ENCODE measurements at places on chromosomes 13 and 19.

DNA sequence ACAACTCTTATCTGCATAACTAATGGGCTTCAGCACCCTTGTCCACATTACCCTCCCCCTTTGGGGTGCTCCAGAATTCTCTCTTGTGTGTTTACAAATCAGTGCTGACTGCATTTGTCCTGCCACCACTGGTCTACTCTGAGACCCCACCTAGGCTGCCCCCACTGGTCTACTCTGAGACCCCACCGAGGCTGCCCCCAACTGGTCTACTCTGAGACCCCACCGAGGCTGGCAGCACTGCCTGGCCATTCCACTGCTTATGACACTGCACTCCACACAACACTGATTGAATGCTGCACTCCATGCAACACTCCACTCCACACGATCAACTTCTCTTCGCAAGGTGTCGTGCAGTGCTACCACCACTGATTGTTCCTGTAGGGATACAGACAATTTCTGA, 1459.2 kb upstream of the SLC10A2 start:
- DNase-seq, result no peak

GRCh38 chr13:95708811-95709500, 32.0 kb downstream of the DNAJC3 start:
- peak; percentile 30 for DNase-seq

DNA sequence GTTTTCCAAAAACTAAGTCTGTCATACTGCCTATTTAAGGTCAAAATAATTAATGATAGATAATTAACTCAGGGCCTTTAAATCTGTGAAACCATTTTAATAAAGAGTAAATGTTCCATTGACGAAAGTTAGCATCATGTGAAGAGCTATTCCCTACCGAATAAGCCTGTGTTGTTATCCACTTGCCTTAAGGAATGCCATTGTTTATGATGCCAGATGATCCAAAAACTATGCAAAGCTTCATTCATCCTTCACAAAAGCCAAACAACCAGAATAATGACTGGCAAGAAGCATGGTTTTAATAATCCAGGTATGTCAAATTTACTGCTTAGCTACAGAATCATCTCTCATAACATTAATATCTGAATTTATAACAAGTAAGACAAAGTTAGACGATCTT, 6.5 kb upstream of the GPC6 start:
- DNase-seq, result no peak

- DNase-seq, result peak; percentile 80
Observed at GRCh38 chr13:97344265-97345175, 89.4 kb upstream of the RAP2A start.

- DNase-seq, result no peak
Observed at GRCh38 chr19:17556995-17557394, 1.5 kb downstream of the COLGALT1 start.

DNA sequence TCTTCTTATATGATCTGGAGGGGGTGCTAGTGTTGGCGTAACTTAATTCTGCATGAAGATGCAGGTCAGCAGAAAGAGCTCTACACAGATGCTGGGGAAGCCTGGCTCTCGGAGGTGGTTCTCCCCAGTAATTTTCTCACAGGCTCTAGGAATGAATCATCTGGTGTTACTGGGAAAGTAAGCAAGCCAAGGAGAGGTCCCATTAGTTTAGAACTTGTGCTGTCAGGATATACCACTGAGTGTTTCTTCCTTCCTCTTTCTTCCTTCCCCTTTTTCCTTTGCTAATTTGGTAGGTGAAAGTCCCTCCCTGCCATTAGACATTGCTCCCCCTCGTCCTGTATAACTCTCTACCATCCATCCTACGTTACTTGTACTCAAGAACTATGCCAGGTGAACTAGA, 68.3 kb downstream of the ATP8A2 start:
- DNase-seq, result no peak

- no peak for DNase-seq
Observed at GRCh38 chr13:32946558-32946957, 69.7 kb upstream of the KL start.

GRCh38 chr13:67614013-67614412, 383.9 kb upstream of the PCDH9 start:
- DNase-seq, result no peak

GRCh38 chr13:65088906-65089305, 2141.2 kb downstream of the PCDH9 start:
- no peak for DNase-seq

GRCh38 chr19:44904426-44904994, 1.1 kb upstream of the APOE start:
- DNase-seq, result no peak

GRCh38 chr13:113902481-113902880, 38.6 kb upstream of the GAS6 start:
- peak; percentile 36 for DNase-seq

DNA sequence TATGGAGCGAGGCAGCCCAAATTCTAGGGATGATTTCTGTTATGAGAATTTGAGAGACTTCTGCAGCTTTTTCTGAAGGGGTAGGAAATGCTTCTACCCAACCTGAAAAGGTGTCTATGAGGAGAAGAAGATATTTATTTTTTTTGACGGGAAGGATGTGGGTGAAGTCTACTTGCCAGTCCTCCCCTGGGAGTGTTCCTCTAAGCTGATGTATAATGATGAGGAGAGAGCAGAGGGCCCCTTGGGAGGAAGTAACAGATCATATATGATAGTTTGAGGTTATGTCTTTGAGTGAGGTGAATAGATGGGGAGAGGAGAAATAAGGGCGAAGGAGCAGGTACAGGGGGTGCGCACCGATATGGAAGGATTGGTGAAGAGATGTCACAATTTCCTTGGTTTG, 910.6 kb upstream of the SLITRK5 start:
- no peak for DNase-seq

DNA sequence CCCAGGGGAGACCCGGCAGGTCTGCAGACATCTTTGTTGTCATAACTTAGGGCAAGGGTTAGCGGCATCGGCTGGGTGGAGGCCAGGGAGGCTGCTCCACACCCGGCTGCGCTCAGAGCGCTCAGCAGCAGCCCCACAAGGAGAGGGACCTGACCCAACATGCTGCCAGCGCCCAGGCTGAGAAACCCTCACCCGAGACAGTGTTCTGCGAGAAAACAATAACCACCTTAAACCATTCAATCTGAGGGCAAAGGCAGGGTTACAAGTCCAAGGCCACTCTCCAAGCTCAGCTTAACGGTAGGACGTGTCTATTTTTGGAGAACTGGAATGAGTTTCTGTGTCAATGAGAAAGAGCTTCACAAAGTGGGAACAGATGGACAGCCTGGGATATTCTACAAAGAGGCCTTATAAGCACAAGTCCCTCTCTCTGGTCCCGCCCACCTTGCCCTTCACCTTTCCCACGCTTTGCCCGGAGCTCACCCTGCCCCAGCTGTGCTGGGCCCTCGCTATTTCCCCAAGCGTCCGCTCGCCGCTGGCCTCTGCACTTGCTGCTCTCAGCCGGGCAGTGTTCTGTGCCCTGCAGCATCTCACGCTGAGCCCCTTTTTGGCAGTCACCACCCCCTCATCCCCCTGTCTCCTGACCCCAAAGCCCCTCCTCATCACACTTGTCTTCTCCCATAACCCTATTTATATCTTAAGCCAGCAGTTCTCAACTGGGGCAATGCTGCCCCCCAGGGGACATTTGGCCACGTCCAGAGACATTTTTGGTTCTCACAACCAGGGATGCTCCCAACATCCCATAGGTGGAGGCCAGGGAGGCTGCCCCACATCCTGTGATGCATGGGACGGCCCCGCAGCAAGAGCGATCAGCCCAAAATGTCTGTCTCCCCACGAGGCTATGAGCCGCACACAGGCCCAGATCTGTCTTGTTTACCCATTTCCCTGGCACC, 17.6 kb downstream of the PPP1R12C start:
- DNase-seq, result no peak

All from cardiac fibroblast (primary cell).